T-helper 17 cell (primary cell): ENCODE measurements at places on chromosomes 7 and 10.

GRCh38 chr10:23067939-23068775 is 27.2 kb upstream of the MSRB2 start:
- DNase-seq = peak; percentile 50

GRCh38 chr10:46305079-46305818 is 18.5 kb downstream of the ANTXRL start:
- DNase-seq = no peak

DNA sequence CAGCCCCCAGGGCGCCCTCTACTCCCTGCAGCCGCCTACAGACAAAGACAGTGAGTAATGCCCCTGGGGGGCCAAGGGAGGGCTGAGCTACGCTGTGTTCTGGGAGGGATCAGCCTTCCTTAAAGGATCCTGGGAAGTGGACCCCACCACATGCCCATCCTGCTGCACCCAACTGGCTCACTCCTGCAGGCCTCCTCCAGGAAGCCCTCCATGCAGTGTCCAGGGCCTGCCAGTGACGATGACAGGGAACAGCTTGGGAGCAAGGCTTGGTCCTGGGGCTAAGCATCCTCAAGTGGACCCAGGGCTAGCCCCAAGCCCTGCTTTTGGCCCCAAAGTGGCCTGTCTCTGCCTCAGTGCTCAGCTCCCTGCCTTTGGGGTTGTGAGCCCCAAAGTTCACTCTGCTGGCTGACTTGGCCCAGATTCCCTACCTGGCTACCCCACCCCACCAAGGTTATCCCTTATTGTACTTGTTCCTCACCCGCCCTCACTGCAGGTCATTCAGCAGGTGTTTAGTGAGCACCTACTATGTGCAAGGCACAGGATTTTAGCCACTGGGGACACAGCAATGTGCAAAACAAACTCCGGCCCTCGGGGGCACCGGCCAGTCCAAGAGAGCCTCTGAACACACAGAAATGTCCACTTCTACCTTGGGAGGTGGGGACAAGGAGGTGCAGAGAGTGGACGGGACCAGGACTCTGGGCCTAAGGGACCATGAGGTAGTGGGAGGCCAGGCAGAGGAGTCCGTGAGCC is 83.5 kb downstream of the MYL10 start:
- no peak for DNase-seq

DNA sequence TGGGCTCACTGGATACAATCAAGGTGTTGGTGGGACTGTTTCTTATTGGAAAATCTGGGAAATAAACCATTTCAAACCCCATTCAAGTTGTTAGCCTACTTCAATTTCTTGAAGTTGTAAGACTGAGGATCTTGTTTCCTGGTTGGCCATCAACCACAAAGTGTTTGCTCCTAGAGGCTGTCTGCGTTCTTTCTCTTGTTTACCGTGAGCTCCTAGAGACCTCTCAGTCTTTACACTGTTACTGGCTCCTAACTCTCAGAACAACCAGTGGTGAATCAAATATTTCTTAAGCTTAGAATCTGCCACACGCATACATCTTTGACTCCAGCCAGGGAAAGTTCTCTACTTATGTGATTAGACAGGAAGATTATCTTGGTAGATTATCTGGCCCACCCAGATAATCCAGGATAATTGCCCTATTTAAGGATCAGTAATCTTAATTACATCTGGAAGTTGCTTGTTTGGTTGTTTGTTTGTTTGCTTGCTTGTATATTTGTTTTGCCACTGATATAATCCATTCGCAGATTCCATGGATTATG is 798.7 kb downstream of the IPMK start:
- no peak for DNase-seq

GRCh38 chr7:45055016-45055415 is 33.8 kb downstream of the NACAD start:
- DNase-seq = no peak

- no peak for DNase-seq
Observed at GRCh38 chr7:141014125-141014523, 628 bp downstream of the MRPS33 start.
